ENCODE measurements at places on chromosomes 11 and 22. TPM values are rescaled to one million over a fixed set of nuclear protein-coding genes. Genes with fewer than 3 reads are reported as not detected.

Gene LIF
- total RNA-seq = 260 TPM

Gene BRSK2
- total RNA-seq = 2.6 TPM

Gene VSIG2
- not detected for total RNA-seq

Gene MIAT
- 0.64 TPM for total RNA-seq

Gene LYVE1
- not detected for total RNA-seq

Gene APOA5
- total RNA-seq = not detected

Gene APOBEC3C
- total RNA-seq = 23.7 TPM

Gene HBG1
- total RNA-seq = not detected

Gene BIK
- 37.9 TPM for total RNA-seq

- DNase-seq = no peak
Observed at GRCh38 chr11:15579287-15580001, 464.7 kb downstream of the INSC start.

DNA sequence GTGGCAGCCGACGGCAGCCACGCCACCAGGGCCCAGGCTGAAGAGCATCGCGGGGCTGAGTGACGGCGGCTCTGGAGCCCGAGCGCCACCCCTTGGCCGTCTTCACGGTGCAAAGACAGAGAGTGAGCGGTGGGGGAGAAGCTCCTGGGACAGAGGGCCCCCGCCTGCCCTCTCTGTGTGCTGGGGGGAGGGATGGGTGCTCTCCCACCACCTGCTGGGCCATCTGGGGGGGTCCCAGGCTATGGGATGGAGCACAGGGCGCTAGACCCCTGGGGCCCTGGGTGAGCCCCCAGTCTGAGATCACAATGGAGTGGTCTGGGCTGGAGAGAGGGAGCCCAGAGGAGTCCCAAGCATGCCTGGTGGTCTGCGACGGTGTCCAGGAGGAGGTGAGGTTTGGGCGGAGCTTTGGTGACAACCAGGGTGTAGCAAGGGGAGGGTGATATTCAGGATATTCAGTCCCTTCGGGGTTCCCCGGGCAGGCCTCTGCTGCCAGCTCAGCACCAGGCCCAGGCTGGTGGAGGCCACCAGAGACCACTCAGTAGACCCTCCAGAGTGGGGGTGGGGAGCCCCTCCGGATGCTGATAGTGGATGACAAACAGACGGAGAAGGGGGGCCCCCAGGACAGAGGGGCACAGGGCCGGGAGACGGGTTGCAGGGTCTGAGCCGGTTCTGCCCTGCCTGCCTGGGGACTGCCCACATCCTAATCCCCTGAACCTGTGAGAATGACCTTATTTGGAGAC, 78.1 kb upstream of the PRR5 start:
- DNase-seq = peak; percentile 52

DNA sequence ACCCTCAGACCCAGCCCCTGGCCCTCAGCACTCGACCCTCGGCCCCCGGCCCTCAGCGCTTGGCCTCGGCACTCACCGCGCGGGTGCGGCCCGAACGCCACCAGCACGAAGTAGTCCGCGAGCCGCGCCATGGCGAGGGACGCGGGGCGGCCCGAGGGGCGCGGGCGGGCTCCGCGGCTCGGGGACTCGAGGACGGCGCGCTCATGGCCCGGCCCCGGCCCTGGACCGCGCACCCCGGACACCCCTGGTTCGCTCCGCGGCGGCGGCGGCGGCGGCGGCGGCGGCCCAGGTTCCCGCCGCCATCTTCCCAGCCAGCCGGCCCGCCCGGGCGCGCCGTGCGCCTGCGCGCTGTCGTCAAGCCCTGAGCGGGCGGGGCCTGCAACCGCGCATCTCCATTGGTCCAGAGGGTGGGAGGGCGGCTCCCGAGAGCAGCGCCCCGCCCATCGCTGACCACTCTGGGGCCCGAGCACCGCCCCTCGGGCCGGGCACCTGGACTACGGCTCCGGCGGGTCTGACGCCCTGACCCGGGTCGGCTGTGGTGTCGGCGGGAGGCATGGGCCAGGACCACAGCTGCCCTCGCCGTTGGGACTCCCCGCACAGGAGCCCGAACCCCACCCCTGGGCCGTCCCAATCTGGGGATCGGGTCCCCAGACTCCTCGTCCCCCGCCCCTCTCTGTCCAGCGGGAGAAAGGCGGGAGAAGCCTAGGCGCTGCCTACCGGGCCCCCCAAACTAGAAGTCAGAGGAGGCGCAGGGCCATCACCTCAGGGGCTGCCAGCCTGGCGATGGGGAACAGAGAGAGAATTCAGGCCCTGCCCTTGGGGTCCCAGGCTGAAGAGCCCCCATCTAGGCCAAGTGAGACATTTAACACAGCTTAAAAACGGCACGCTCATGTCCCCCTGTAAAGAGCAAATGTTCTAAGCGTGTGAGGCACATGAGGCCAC, at the start of gene SBF1:
Gene SBF1 (minus strand): TSS at position 326 of the 942 bp plus-strand sequence. CDS start 195 bp downstream, at position 131.
- peak; percentile 95 for DNase-seq

DNA sequence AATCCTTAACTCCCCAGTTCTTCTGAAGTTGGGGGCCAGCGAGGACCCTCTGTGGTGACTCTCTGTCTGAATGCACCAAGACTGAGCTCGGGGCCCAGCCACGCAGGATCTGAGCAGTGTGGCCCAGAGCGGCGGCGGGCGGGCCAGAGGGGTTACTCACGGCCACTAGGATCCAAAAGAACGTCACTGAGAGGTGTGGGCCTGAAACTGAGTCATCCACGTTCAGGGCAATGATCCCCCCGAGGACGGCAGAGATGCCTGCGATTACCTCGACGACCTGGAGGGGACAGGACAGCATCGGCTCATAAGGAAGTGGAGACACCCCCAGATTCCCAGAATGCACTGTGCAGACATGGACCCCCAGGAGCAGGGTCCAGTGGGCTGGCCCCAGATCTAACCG, 11.2 kb downstream of the MLC1 start:
- no peak for DNase-seq

DNA sequence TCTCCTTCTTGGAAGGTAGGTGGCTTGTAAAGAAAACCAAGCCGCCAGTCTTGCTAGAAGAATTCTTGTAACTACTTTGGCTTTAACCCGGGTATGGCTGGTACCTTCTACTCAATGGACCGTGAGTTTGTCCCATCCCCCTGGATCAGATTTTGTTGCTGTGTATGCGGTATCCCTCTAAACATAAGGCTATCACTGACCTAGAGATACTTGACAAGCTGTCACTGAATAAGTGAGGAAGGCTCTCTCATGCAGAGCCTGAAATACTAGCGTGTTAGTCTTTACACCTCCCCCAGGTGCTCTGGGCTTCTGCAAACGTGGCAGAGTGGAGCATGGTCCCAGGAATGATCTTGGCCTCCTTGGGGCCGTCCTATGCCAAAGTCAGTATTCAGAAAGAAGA, 34.5 kb downstream of the GLB1L2 start:
- no peak for DNase-seq

DNA sequence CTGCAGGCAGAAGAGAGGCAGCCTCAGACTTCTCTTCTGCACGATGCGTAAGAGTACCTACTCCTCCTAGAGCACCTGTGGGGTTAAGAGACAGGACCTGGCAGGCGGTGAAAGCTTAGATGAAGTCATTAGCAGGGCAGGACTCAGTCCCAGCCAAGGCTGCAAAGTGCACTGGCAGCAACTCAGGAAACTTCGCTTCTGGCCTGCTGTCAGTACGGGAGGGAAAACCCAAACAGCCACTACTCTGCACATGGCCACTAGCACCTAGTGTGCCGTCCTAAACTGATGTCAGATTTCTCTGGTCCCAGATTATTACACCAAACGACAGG, 8.8 kb upstream of the KLHL35 start:
- no peak for DNase-seq

GRCh38 chr11:17734986-17735817, 621 bp downstream of the KCNC1 start:
- peak; percentile 70 for DNase-seq

DNA sequence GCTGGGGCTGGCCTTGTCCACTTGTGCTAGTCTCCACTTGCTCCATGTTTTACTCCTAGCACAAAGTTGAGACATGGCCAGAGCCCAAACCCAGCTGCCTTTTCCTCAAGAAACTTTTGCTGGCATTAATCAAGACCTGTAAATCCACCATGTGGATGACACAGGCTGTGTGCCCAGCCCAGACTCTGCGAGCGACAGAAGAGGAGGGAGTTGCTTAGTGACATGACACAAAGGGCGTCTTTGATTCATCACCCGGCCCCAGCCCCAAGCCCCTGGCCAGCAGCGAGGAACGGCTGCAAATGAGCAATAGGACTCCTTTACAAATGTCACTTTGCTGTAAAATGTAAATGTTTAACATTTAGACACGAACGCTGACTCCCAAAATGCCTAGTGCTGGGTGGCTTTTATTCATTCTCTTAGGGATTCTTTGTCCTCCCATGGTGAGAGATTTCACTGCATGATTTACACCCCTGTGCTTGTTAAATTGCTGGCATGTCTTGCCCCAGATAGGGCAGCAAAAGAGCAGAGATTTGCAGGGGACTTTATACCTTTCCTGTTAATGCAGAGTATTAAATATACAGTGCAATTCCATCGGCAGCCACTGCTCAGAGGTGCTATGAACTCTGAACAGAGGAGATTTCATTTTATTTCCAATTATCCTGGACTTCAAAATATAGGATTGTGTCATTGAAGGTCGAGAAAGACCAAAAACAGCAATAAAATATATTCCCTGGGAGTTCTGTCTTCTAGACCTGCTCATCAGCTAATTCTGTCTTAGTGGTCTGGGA, 263.6 kb upstream of the NCAM1 start:
- DNase-seq = no peak

- peak; percentile 25 for DNase-seq
Observed at GRCh38 chr11:353179-353873, 16.0 kb upstream of the B4GALNT4 start.

DNA sequence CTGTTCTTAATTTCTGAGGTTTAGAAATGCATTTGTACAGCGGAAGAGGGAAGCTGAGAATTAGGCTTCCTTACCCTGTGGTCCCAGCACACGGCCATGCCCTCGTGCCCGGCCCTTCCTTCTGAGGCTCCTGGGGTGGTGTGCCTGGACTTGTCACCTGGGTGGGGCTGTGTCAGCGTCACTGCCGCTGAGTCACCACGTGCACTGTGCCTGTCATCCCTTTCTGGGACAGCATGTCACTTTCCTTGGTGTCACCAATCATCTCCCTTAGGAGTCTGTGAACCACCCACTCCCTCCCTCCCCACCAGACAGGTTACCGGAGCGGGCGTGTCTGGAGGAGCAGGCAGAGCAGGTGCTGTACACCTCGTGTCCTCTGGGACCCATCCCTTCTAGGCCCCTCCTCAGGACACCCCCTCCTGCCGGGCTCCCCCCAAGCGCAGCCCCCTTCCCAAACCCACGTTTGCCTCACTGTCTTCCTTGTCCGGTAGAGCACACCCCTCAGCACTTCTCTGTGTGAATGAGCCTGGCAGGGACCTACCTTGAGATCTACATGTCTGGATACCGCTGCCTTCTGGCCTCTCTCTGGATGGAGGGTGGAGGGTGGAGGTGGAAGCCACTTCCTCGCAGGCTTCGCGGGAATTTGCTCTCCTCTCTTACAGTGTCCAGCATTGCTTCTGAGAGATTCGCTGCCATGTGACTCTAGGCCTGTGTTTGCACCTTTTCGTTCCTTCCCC, 367.6 kb downstream of the TBC1D22A start:
- peak; percentile 86 for DNase-seq
